ENCODE measurements at places on chromosomes 7 and 10. TPM values are rescaled to one million over a fixed set of nuclear protein-coding genes. Genes with fewer than 3 reads are reported as not detected.
A peak's percentile ranks its signal among the peaks of the same experiment; 100 is the strongest.

EPO gene
- not detected for total RNA-seq

FAM25A gene
- not detected for total RNA-seq

PDSS1 gene
- 7.1 TPM for total RNA-seq

TDRD1 gene
- total RNA-seq = not detected

ODAD2 gene
- total RNA-seq = not detected

EIF5AL1 gene
- total RNA-seq = 1.6 TPM

NEUROD6 gene
- not detected for total RNA-seq

FXYD4 gene
- not detected for total RNA-seq

ACSM6 gene
- total RNA-seq = not detected

CCDC146 gene
- total RNA-seq = 1.2 TPM

IDI2 gene
- not detected for total RNA-seq

PAPSS2 gene
- total RNA-seq = 17.1 TPM

SH2B2 gene
- 2.8 TPM for total RNA-seq

GRCh38 chr7:35681231-35682029, 13.5 kb downstream of the HERPUD2 start:
- DNase-seq = no peak

DNA sequence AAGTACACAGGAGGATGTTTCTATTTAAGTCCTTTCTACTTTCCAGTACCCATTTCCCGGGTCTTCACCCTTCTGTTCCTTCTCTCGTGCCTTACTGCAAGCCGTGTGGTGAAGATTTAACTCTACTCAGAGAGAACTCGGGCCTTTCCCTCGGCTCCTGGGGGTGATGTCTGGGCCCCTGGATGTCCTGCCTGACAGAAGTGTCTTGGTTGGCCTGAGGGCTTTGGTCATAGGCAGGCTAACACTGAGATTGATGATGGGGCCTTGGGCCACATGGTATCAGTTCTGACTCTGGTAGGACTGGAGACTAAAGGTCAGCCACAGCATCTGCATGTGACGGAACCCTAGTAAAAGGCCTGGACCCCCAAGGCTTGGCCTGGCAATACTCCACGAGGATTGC, 80.4 kb downstream of the CHST15 start:
- no peak for DNase-seq

DNA sequence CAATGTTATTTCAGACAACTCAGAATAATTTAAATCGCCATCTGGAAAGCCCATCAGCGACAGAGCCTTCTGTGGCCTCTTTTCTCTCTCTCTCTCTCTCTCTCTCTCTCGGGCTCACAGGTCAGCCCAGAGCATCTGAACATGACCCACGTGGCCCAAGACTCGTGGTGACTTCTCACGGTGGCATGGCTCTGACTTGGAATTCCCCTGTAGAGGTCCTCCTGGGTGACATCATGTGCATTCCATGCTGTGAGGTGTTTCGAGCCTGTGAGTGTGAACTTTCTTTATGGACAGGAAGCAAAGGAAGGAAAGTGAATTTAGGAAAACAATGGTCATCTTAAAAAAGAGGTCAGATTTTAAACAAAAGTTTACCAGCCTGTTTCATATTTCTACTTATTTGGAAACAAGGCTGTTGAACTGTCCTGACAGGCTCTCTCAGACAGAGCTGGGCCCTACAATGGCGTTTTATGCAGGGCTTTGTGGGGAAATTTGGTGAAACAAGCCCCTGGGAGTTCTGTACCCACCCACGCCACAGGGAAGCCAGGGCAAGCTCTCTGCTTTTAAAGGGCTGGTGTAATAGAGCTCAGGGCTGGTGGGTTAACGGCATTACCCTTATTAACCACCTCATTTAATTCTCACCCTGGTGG, 359.7 kb upstream of the ZNF32 start:
- DNase-seq = no peak

- DNase-seq = no peak
Observed at GRCh38 chr7:48046458-48046857, 11.1 kb downstream of the C7orf57 start.

DNA sequence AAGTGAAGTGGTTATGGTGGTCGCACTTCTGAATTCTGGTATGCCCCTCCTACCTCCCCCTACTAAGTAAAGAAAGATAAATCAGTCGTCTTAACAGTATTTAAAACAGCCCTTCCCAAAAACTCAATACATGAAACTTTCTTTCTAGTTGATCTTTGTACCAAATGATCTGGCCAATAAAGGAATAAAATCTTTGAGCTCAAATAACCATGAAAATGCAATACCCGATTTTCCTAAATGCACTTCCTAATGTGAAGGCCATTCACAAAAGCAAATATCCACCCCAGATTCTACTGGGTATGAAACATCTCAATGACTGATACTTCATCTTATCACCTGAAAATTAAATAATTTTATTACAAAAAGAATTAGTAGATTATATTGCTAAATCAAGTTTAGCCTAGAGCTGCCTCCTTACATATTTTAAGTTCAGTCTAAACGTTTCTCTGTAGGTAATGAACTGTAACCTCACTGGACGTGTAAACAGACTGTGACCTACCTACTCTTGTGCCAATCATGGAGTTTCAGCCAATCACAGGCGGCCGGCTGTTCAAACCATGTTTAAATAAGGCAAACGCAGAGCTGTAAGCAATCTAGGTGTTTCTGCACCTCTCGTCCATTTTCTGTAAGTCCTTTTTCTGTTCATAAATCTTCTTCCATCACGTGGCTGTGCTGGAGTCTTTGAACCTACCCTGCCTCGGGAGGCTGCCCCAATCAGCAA, 146.9 kb upstream of the AKR1E2 start:
- no peak for DNase-seq

- DNase-seq = no peak
Observed at GRCh38 chr10:106424054-106424453, 740.5 kb downstream of the SORCS1 start.

DNA sequence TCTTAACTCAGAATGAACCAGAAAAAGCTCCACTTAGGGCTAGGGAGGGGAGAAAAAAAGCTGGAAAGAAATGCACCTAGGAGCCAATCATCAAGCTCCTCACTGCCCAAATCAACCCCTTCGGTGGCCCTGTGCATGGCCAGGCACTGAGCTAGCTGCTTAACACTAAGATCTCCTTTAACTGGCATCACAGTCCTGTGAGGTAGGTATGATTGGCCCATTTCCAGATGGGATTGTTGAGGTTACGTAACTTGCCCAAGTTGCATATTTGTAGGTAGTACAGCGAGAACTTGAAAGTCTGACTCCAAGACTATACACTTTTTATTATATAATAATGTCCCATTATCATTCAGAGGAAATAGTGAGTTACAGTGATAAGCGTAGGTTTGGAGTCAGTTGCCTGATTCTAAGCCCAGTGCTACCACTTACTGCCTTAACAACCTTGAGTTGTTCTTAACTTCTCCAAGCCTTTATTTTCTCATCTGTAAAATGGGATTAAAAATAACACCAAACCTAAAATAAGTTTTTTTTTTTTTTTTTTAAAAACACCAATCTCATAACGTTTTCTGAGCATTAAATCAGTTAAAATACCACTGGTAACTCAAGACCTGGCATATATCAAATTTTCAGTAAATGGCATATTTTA, 37.2 kb upstream of the ACSL5 start:
- DNase-seq = no peak

DNA sequence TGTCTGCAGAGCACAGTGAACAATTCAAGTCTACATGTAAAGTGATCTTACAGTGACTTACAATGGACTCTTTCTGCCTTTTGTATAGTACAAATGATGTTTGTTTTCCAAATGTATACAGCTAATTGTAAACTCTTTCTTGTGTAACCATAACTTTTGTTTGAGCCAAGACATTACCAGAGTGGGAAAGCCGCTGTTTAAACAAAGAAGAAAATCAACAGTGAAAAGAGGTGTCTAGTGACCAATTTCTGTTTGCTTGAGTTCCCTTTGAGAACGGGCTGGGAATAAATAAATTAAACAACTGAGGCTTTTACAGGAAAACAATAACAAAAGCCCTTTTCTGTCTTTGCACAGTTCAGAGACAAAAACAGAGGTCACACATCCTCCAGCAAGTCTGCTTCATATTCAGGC, 1163.4 kb downstream of the CNTNAP2 start:
- DNase-seq = peak; percentile 2

- no peak for DNase-seq
Observed at GRCh38 chr10:5697342-5697741, 12.7 kb downstream of the TASOR2 start.

GRCh38 chr7:2062648-2063047, 170.1 kb downstream of the MAD1L1 start:
- no peak for DNase-seq

DNA sequence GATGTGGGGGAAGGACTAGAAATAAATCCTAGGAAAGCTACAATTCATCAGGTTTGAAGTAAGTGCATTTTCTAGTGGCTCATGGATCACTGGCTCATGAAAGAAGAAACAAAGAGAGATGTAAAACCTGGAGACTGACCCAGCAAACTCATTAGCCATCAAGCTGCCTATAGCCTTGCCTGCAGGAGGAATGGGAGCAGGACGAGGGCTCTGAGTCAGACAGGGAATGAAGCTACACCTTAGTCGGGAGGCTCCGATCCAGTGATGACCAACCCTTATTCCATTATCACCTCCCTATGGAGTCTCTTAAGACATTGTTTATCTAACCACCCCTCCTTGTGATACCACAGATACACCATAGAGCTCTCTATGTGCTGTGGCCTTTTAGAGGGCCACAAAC, 112.5 kb upstream of the WDR11 start:
- DNase-seq = no peak

DNA sequence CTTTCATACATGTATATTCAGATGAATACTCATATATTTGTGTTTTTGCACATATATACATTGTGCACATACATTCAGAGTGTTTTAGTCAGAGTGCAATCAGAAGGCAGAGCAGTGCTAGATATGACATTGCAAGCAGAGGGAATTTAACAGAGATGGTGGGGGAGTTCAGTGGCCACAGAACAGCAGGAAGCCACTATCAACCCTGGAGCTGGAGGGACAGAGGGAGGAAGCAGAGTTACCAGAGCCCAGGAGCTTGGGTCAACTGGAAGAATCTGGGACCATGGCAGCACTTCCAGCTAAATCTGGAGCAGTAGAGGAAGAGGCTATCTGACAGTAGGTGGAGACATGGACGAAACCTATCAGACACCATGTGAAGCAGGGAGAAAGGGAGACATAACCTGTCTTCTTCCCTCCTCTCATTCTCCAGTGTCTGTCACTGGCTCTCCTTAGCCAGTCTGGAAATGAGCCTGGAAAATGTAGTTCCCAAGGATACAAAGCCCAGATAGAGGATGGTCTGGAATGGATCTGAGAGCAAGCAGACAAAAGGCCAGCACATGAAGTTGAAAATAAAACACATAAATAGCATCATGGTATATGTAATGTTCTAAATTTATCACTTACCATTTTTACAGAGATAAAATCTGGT, 33.6 kb upstream of the HERPUD2 start:
- DNase-seq = no peak

GRCh38 chr7:122676466-122676865, 22.5 kb downstream of the RNF133 start:
- DNase-seq = no peak

GRCh38 chr10:91887272-91888076, 21.8 kb downstream of the FGFBP3 start:
- DNase-seq = no peak

GRCh38 chr10:124092860-124093773, at the start of gene CHST15:
Gene CHST15 (minus strand): TSS chr10:124093598. CDS start chr10:124046212, 47,386 bp downstream.
- DNase-seq = peak; percentile 41

- no peak for DNase-seq
Observed at GRCh38 chr10:103941801-103942200, 23.8 kb upstream of the STN1 start.

Measured in Panc1 (cell line).